ENCODE measurements at places on chromosomes 5 and 9.

DNA sequence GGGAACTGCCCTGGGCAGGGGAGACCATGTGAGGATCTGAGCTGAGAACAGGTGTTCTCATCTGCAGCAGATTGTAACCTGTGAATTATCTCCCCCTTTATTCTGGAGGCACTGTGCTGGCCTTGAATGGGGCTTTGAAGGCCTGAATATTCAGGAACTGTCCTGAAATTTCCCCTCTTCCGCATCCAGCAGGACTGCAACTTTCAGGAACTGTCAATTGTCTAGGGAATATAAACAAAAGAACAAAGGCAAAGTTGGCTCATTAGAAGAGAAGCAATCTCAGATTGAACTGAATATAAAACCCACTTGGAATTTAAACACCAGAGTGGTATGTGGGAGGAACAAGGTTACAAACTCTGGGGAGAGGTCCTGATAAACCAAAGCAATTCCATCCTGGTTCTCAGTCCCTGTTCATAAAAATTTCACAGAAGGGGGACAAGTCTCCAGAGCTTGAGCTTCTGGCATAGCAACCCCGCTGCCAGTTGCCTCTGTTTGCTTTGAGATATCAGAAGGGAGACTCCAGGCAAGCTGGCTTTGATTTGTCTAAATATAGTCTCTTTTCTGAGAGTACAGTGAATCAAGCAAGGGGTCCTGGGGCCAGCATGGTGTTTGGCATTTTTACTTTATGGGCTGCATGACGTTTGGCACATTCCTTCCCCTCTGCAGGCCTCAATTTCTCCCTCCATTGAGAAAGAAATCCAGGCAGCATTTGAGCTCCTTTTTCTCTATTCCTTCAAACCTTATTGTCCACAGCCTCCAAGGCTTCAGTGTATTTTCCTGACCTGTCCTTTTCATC is 47.5 kb downstream of the ADRB2 start:
- DNase-seq, result no peak

- no peak for DNase-seq
These were observed 316.2 kb upstream of the HAPLN1 start for GRCh38 chr5:84036842-84037241.

- no peak for DNase-seq
These were observed 88.6 kb downstream of the GNAQ start for GRCh38 chr9:77943057-77943456.

DNA sequence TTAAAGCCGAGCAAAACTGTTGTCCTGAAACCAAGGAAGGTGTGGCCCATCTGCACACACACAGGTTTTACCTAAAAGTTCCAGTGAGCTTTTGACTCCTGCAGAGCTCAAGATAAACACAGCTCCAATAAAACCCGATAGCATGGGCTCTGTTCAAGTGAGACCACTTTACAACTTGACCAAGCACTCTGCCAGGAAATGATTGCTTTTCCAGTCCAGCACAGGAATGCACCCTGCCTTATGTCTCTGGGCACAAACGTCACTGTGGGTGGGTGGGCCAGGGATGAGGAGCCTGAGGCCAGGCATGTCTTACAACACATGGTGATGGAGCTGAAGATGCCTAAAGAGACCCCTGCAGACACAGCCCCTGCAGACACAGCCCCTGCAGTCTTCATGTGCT is 115.3 kb downstream of the ROR2 start:
- DNase-seq, result no peak

DNA sequence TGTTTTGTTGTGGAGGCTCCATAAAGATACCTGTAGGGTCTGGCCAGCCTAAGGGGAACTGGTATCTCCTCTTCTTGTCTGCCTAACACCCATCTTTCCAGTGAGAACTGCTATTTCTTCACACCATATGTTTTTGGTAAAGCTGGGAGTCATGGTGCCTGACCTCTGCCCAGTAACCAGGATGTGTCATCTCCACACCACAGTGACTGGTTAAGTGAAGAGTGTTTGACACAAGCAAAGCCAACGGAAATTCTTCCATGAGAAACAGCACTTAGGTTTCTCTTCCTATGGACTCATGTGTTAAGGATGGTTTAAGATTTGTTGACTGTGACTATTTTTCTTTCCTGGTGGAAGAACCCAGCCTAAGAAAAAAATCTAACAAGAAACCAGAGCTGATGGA is 111.5 kb downstream of the HTR4 start:
- no peak for DNase-seq

DNA sequence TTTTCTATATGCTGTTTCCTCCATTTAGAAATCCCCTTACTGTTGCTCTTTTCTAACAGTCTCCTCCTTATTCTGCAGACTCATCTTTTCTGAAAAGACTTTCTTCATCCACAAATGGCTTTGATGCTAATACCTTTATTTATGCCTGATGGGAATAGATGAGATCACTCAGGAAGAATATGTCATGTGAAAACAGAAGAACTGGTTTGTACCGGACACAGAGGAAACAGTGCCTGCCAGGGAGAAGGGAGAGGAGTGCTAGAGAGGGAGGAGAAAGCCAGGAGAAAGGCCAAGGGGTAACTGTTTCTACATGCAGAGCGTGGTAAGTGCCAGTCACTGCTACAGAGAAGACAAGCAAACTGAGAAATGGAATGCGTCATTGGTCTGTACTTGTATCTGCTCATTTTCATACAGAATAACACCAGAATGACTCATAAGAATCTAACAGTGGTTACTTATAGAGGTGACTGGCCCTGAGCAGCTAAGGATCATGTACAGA is 45.9 kb upstream of the PJA2 start:
- no peak for DNase-seq

DNA sequence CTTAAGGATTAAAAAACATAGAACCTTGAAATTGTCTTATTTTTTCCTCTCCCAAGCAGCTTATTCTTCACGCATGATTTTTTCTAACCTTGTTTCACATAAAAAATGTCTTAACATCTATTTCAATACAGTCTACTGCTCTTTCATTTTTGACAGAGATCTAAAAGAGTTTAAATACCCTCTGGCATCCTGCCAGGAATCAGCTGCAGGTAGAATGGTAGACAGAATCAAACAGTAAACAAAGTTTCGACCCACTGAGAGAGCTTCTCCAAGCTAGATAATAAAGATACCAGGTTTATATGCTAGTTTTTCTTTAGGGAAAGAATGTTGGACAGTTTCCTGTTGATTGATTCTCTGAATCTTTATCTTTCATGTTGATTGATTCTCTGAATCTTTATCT is 555.8 kb upstream of the CDH9 start:
- no peak for DNase-seq

DNA sequence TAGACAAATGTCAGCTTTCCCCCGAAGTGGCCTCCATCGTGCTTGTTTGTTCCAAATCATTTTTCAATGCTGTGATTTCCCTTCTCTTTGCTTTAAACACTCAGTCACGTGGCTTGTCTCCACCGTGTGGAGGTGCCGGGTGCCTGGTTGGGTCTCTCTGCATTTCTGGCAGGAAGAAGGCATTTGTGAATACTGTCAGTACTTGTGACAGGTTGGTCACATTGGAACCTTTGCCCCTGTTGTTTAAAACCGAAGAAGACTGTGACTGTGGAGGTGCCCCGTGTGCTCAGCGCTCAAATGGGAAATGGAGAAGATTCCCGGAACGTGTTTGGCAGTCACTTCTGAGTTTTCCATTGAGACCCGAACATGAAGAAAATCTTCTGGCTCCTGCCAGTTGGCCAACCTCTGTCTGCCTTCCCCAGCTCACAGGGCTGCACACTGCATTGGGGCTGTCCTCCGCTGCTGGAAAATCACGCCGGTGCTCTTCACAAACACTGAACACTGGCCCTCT is 74.6 kb downstream of the LMNB1 start:
- no peak for DNase-seq

GRCh38 chr9:11269036-11269435 is 656.2 kb upstream of the PTPRD start:
- DNase-seq, result no peak

GRCh38 chr5:66861402-66861801 is 265.2 kb downstream of the MAST4 start:
- DNase-seq, result no peak

- no peak for DNase-seq
These were observed 174.0 kb downstream of the HMHB1 start for GRCh38 chr5:143985832-143986515.

GRCh38 chr9:36637491-36638270 is 65.0 kb downstream of the MELK start:
- no peak for DNase-seq

DNA sequence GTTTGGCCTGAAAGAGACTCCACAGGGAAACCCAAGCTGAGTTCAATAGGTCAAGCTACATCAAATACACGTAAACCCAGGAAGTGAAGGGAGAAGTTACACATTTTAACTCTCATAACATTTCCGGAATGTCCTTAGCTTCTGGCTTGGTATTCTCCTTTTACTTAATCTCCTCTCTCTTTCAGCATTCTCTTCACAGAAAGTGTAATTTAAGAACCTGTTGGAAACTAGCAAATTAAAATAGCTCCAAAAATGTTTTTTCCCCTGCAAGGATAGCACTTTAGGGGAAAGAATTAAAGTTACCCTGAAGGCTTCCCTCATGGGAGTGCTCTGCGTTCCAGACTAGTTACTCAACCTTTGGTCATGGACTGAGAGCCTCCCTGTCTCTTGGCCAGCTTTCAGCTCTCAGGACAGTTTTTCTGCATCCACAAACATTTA is 292.7 kb upstream of the TARS1 start:
- no peak for DNase-seq

- DNase-seq, result no peak
These were observed 65.8 kb downstream of the SPEF2 start for GRCh38 chr5:35683466-35683865.

DNA sequence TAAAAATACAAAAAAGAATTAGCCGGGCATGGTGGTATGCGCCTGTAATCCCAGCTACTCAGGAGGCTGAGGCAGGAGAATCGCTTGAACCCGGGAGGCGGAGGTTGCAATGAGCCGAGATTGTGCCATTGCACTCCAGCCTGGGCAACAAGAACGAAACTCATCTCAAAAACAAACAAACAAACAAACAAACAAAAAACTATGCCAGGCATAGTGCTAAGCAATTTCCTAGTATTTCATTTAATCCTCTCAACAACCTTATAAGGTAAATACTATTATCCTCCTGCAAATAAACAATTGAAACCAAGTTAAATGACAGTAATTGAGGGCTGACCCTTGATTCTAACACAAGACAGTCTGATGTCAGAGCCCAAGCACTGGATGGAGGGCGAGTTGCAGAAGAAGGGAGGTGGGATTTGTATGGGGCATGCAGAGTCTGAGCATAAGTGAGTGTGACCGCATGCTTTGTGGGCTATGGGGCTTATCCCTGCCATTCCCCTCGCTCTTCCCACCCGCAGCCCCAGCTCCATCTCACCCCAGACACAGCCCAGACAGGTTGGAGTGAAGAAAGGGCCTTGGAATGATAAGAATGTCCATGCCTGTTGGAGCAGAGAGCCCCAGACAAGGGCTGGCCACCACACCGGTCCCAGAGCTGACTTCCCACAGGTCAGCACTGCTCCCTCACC is 24.3 kb upstream of the RPS14 start:
- DNase-seq, result no peak

DNA sequence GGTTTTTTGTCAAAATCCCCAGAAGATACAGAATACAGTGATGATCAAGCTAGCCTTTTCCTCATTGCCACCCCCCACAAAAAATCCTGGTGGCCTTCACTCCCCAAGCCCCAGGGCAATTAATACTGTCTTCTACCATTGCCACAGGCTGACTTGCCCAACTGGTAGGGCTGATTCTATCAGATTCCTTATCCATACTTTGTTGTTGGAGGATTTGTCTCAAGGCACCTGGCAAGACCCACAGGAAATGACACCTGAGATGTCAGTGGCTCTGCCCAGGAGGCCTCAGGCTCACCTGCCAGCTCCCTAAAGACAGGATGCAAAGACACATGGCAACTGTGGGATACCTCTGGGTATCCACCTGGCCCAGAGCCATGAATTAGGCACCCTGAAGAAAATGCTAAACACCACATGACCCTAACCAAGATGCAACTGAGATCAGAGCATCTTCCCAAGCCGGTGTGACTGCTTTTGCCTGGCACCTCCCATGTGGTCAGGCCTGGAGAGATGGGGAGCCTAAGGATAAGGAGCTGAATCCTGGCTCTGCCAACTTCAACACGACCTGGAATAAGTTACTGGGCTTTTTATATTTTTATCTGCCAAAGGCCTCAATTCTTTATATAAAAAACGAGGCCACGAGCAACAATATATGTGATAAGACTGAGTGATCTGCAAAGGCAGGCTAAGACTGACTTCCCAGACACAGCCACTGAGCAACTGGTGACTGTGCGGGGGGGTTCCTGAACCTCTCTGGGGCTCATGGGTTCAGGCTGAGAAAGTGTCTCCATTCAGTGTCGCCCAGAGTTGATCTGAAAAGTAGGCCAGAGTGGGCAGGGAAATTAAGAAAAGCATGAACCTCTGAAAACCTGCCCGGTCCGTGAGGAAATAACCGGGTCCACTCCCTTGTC is 944 bp downstream of the ATOX1 start:
- no peak for DNase-seq

GRCh38 chr9:68919661-68920060 is 94.3 kb downstream of the PRKACG start:
- no peak for DNase-seq

DNA sequence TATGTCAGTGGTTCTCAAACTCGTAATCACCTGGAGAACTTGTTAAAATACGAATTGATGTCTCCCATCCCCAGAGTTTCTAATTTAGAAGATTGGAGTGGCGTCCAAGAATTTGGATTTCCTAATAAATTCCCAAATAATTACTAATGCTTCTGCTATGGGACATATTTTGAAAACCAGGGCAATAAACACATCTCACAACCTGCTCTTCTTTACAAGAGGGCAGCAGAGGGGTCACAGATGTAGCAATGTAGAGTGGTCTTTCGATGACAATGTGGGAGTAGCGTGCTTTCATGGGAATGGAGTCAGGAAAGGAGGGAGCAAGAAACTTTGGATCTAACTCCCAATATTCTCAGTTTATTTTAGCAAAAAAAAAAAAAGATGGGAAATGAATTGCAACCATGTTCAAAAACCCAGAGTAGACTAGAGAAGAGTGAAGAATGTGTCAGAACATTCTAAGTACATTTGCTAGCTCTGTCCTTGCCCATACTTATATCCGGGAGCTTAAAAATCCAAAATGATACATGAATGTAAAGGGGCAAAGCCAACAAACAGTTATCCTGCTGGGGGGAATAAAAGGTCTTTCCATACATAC is 33.8 kb upstream of the ALDH1A1 start:
- DNase-seq, result no peak

GRCh38 chr9:21286659-21287058 is 18.5 kb downstream of the IFNA5 start:
- no peak for DNase-seq

GRCh38 chr5:80346055-80346454 is 26.3 kb downstream of the SPZ1 start:
- DNase-seq, result no peak

- DNase-seq, result no peak
These were observed 96.5 kb downstream of the GABBR2 start for GRCh38 chr9:98612061-98612752.
